Stomach (tissue), 19 donors: ENCODE measurements at places on chromosomes 7 and 10. TPM values are rescaled to one million over a fixed set of nuclear protein-coding genes. Genes with fewer than 3 reads are reported as not detected.

The LYZL2 gene
- not detected for total RNA-seq

The ERVW-1 gene
- total RNA-seq, result not detected

The OR2A5 gene
- not detected for total RNA-seq

The GBX1 gene
- total RNA-seq, result not detected

The ZNF679 gene
- not detected for total RNA-seq

GRCh38 chr7:156082048-156083040, 270.1 kb upstream of the SHH start:
- no peaks in the 10 kb centered on the region for H3K4me1 ChIP-seq
- H3K4me3 ChIP-seq, result no peak overlapping the region
- H3K27ac ChIP-seq, result no peak overlapping the region
- peak; percentile 17 for DNase-seq
- no peaks in the 10 kb centered on the region for H3K27me3 ChIP-seq

- H3K27me3 ChIP-seq, result no peaks in the 10 kb centered on the region
- no peaks in the 10 kb centered on the region for H3K4me1 ChIP-seq
- no peak overlapping the region for H3K27ac ChIP-seq
- DNase-seq, result no peak
- no peak overlapping the region for H3K4me3 ChIP-seq
These were observed 78.6 kb upstream of the MGMT start for GRCh38 chr10:129388435-129388834.

GRCh38 chr10:33703501-33704213, 369.2 kb upstream of the NRP1 start:
- H3K27me3 ChIP-seq, result no peaks in the 10 kb centered on the region
- no peak overlapping the region for H3K4me3 ChIP-seq
- no peak for DNase-seq
- H3K27ac ChIP-seq, result no peak overlapping the region
- H3K36me3 ChIP-seq, result no peaks in the 10 kb centered on the region
- H3K4me1 ChIP-seq, result no peaks in the 10 kb centered on the region

DNA sequence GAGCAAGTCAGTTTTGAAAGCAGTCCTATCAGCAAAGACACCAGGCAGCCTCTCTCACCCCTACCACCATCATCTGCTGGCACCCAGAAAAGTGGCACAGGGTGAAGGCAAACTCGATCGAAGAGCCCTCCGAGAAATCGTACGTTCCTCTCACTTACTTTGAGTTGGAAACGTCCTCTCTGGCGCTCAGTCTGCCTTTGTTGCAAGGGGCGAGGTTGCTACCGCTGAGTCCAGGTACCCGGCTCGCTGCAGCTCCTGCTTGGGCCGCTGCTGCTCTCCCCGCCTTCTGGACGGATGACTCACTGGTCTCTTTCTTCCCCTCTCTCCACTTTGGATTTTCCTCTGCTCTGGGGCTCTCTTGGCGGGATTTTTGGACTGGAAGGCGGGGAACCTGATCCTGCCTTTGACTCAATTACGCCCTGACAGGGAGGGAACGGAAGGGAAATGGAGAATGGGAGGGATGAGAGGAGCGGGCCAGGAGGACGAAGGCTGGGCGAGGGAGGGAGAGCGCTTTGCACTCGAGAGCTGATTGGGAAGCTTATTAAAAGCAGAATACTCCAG, at the start of gene PTN:
Gene PTN, minus strand, starts transcription at position 453 of the 561 bp plus-strand sequence. CDS start 88,760 bp downstream, outside the sequence.
- H3K27me3 ChIP-seq, result no peaks in the 10 kb centered on the region
- H3K27ac ChIP-seq, result peak within 1 kb of the TSS; percentile 11
- peak; percentile 85 for DNase-seq
- H3K36me3 ChIP-seq, result no peaks in the 10 kb centered on the region
- peak within 1 kb of the TSS; percentile 46 for H3K4me3 ChIP-seq

DNA sequence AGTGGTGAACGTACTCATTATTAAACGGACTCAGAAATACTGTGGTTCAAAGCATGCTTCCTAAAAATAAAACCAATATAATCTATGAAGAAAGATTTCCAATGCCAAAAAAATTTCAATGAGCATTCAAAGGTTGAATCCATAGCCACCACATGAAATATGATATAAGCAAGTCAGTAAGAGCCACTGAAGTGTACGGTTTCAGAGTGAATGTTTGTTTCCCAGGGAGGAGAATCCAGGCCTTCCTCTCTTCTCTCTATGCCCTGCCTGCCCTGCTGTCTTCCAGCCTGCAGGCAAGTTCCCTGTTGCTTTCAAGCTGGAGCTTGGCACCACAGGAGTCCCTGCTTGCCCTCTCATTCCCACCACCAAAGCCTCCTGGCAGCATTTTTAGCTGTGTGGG, 1171.6 kb upstream of the C7orf33 start:
- no peaks in the 10 kb centered on the region for H3K36me3 ChIP-seq
- peaks cover 2% of the 10 kb centered on the region for H3K4me1 ChIP-seq
- H3K27me3 ChIP-seq, result no peaks in the 10 kb centered on the region
- no peak overlapping the region for H3K27ac ChIP-seq

GRCh38 chr10:130763491-130763890, 548.0 kb downstream of the TCERG1L start:
- no peaks in the 10 kb centered on the region for H3K27me3 ChIP-seq
- no peaks in the 10 kb centered on the region for H3K4me1 ChIP-seq
- no peaks in the 10 kb centered on the region for H3K36me3 ChIP-seq

DNA sequence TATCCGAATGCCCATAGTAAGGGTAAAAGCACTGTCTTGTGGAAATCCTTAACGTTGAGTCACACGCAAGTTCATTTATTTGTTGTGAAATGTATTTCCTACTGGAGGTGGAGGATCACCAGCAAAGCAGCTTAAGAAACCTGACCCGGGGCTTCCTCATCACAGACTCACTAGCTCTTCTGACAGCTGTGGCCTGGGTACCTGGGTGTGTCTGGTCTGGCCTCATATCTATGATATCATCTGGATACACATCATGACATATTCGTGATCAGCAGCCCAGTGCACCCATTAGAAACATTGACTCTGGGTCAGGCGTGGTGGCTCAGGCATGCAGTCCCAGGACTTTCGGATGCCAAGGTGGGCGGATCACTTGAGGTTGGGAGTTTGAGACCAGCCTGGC, 8.8 kb downstream of the DRGX start:
- DNase-seq, result no peak
- H3K36me3 ChIP-seq, result no peaks in the 10 kb centered on the region
- H3K27ac ChIP-seq, result no peak overlapping the region

GRCh38 chr7:111030336-111030735, 60.6 kb upstream of the LRRN3 start:
- no peaks in the 10 kb centered on the region for H3K36me3 ChIP-seq
- H3K4me3 ChIP-seq, result no peak overlapping the region
- H3K4me1 ChIP-seq, result peaks cover 8% of the 10 kb centered on the region
- DNase-seq, result no peak
- H3K27ac ChIP-seq, result no peak overlapping the region

DNA sequence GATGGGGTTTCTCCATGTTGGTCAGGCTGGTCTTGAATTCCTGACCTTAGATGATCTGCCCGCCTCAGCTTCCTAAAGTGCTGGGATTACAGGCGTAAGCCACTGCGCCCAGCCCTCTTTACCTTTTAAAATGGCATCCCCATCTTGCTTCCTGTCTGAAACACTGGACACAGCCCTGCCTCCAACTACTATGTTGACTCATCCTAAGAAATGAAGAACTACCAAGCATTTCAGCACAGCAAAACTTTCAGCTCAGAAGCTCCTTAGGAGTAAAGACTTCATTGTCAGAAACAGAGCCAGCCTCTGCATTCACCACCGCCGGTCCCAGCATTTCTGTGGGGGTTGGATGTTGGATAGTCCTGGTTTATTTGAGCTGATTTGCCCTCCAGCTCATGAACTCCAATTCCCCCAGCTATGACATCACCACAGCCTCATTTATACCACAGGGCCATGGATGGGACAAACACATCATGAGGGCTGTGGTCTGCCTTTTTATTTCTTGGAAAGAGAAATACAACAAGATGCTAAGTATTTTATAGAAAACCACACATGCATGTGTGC, 123.5 kb downstream of the ADCY1 start:
- no peaks in the 10 kb centered on the region for H3K36me3 ChIP-seq
- no peak overlapping the region for H3K4me3 ChIP-seq
- H3K4me1 ChIP-seq, result no peaks in the 10 kb centered on the region
- peak; percentile 9 for DNase-seq
- H3K27ac ChIP-seq, result no peak overlapping the region

GRCh38 chr7:94698275-94698674, 42.3 kb upstream of the SGCE start:
- peak; percentile 69 for DNase-seq
- no peaks in the 10 kb centered on the region for H3K36me3 ChIP-seq
- no peak overlapping the region for H3K4me3 ChIP-seq

GRCh38 chr7:46927131-46927810, 654.6 kb downstream of the TNS3 start:
- no peaks in the 10 kb centered on the region for H3K27me3 ChIP-seq
- H3K27ac ChIP-seq, result no peak overlapping the region
- DNase-seq, result no peak
- no peak overlapping the region for H3K4me3 ChIP-seq
- H3K4me1 ChIP-seq, result no peaks in the 10 kb centered on the region
